T-helper 2 cell (primary cell): ENCODE measurements at places on chromosomes 5 and 9.

- no peak for DNase-seq
Measured at GRCh38 chr5:123681061-123681460, 169.1 kb downstream of the CSNK1G3 start.

DNA sequence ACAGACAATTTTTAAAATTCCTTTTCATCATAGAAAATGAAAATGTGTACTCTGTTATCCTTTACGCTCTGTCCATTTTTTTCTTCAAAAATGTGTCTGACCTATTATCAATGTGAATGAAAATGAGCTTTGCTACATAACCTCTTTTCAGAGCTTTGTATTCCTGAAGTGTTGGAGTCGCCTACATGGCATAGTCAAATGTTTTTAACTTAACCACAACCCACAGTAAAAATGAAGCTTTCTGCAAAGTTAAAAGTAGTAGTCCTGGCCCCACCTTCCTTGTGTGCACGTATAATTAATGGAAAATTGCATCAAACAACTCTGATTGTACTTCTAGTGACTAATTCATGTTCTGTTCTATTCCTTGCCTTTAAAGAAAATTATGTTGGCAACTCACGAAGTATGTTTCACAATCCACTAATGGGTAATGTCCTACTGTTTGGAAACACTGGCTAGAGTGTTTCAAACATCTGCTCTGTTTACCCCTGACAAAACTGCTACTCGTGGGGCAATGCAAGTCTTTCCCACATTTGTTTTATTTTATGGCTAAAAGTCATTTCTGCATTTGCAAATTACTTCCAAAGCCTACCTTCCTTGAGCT lies 18.6 kb upstream of the PSAT1 start:
- DNase-seq = no peak

- no peak for DNase-seq
Measured at GRCh38 chr9:112752334-112753125, 2.0 kb downstream of the SNX30 start.

- no peak for DNase-seq
Measured at GRCh38 chr9:36659500-36659899, 86.8 kb downstream of the MELK start.

- DNase-seq = peak; percentile 47
Measured at GRCh38 chr9:101530076-101530711, 3.5 kb upstream of the RNF20 start.

DNA sequence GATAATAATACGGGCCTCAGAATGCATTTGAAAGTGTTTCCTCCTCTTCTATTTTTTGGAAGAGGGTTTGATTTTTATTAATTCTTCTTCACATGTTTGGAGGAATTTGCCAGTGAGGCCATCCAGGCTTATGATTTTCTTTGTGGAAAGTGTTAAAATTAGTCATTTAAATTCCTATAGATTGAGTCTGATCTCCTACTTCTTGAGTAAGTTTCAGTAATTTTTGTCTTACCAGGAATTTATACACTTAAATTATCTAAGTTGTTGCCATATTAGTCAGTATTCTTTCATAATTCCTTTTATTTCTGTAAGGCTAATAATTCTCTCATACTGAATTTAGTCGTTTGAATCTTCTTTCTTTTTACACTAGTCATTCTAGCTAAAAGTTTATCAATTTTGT lies 25.2 kb upstream of the HAPLN1 start:
- no peak for DNase-seq

- no peak for DNase-seq
Measured at GRCh38 chr5:113463032-113463431, 25.2 kb downstream of the MCC start.

GRCh38 chr5:34682926-34683623 lies 26.9 kb downstream of the RAI14 start:
- no peak for DNase-seq

GRCh38 chr5:120361941-120362340 lies 102.2 kb upstream of the PRR16 start:
- DNase-seq = no peak

DNA sequence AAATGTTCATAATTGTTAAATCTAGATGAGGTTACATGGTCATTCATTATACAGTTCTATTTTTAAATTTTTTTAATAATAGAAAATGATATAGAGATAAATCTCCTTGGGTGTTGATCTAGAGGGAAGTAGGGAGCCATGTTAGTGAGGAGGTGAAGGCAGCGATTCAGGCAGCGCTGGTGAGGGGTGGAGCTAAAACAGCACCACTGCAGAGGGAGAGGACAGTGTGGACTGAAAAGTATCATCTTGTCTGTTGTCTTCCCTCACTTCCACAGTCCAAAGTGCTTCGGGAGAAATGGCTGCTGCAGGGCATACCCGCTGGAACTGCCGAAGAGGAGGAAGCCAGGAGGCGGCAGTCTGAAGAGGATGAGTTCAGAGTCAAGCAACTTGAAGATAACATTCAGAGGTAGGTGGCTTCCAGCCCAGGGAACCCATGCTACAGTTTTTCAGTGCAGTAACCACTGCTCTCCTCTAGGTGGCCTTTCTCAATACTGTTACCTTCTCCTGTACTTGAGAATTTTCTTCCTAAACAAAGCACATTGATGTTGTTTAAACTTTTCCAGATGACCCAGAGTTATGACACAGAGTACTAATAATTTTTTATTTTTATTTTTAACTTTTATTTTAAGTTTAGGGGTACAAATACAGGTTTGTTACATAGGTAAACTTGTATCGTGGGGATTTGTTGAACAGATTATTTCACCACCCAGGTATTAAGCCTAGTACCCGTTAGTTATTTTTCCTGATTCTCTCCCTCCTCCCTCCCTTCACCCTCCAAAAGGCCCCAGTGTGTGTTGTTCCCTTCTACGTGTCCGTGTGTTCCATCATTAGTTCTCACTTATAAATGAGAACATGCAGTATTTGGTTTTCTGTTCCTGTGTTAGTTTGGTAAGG lies 100.5 kb downstream of the PALM2AKAP2 start:
- no peak for DNase-seq

- no peak for DNase-seq
Measured at GRCh38 chr9:118222375-118222774, 518.2 kb downstream of the TLR4 start.

DNA sequence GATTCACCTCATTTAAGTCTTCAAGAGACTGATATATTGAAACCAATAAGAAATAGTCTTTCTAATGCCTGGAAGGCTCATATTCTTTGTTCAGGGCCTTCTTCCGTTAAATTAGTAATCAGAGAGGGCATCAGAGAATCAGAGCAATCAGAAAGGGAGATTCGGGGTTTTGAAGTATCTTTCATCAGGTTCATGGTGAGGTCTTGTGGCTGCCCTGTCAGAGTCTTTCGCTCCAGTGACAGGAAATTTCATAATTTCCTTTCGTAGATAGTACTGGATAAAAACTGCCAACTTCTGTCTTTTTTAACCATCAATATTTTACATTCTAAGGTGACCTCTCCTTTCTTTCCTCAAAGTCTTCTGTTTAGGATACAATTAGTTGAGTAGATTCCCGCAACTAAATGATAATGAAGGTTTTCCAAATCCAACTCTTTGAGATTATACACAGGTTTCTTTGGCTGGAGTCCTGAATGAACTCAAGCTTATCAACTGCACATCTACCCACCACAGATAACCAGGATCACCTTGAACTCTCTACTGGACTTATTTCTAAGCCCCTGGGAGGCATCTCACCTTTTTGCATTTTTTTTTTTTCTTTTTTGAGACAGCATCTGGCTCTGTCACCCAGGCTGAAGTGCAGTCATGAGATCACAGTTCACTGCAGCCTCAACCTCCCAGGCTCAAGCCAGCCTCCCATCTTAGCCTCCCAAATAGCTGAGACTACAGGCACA lies 5.5 kb downstream of the IL31RA start:
- no peak for DNase-seq

- no peak for DNase-seq
Measured at GRCh38 chr9:7239708-7240107, 481.9 kb downstream of the KDM4C start.

GRCh38 chr9:78614892-78615291 lies 318.0 kb downstream of the PSAT1 start:
- no peak for DNase-seq

GRCh38 chr5:9545136-9545991 lies 511 bp downstream of the SEMA5A start:
- no peak for DNase-seq

DNA sequence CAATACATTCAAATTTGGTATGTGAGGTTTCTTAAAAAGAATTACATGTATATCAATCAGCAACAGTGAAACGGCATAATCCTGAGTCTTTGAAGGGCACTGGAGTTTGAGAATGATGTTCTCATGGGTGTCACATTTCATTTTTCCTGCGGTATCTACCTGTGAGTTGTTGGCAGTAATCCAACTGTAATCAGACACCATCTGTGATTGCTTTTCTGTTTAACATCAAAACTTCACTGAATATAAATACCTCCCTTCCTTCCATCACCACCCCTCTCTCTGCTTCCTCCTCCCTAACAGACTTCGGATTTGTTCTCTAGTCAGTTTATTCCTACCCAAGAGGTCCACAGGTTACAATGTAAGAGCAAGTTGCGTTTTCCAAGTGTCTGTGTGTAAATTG lies 275.2 kb upstream of the PCSK5 start:
- no peak for DNase-seq

GRCh38 chr9:77598991-77599390 lies 49.1 kb downstream of the GNA14 start:
- DNase-seq = no peak

GRCh38 chr9:133420392-133420827 lies 1.8 kb upstream of the ADAMTS13 start:
- no peak for DNase-seq

DNA sequence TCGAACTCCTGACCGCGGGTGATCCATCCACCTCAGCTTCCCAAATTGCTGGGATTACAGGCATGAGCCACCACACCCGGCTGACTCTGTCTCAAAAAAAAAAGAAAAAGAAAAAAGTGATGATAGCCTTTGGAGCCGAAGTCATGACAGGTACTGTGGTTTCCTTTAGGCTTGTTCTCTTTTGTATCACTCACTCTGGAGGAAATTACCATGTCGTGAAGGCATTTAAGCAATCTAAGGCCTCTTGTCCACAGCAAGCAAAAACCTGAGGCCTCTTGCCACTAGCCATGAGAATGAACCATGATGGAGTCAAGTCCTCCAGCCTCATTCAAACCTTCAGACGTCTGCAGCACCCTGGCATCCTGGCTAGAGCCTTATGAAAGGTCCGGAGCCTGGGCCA lies 286.1 kb downstream of the RAB3C start:
- DNase-seq = no peak

DNA sequence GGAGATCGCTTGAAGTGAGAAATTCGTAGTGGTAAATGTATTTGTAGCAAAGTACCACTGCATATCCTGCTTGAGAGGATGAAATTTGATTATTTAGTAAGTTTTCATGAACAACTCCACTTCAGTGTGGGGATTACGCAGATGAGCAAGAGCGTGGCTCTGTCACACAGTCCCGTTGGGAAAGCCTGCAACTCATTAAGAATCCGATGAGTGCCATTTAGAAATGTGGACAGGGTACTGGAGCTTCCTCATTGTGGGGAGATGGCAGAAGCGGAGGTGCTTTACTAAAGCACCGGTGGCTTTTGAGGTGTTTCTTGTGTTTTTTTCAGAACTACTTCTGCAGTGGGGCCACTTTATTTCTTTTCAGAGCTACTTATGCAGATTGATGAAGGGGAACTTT lies 1.4 kb downstream of the TJP2 start:
- no peak for DNase-seq

DNA sequence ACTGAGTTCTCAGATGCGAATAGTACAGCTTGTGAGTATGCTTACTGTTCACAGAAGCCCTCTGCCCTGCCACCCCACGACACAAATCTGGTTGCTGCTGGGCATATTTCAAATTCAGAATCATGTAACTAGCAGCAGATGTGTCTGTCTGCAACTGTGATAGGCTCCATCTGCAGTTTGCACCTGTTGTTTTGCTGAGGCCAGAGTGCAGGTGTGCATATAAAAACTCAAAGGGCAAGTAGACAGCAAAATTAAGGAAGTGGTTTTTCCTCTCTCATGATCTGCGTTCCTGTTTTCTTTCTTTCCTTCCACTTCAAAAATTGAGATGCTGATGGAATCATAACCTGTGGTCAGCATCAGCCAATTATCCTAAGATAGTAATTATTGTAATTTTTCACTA lies 1000.5 kb downstream of the PTPRD start:
- no peak for DNase-seq

- no peak for DNase-seq
Measured at GRCh38 chr9:89433826-89434225, 64.1 kb downstream of the SEMA4D start.

DNA sequence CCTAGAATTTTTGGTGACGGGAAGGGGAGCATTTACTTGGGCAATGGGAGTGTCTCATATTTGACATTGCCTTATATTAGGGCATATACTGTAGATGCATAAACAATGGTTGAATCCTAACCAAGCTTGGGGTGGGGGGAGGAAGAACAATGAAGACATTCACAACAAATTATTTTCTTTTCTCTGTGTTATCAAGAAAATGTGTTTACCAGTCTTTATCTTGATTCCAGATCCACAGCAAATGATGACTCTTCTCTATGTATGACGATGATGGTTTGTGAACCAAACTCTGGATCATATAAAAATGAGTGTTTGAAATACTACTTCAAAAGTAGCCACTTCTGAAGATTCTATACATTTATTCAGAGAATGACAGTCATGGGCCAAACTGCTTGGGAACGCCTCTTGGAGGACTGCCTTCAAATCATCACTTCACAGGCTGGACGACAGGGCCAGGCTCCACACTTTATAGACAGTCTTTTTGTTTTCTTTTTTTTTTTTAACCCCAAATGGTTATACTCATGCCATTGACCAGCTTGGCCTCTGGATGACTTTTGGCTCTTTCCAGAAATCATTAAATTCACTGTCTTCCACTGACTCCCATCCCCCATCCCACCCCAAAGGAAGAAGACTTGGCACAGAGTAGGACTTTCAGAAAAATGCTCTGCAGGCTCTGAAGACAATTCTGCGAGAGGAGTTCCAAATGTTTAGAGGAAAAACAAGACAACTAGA lies 123.8 kb upstream of the LIFR start:
- no peak for DNase-seq

DNA sequence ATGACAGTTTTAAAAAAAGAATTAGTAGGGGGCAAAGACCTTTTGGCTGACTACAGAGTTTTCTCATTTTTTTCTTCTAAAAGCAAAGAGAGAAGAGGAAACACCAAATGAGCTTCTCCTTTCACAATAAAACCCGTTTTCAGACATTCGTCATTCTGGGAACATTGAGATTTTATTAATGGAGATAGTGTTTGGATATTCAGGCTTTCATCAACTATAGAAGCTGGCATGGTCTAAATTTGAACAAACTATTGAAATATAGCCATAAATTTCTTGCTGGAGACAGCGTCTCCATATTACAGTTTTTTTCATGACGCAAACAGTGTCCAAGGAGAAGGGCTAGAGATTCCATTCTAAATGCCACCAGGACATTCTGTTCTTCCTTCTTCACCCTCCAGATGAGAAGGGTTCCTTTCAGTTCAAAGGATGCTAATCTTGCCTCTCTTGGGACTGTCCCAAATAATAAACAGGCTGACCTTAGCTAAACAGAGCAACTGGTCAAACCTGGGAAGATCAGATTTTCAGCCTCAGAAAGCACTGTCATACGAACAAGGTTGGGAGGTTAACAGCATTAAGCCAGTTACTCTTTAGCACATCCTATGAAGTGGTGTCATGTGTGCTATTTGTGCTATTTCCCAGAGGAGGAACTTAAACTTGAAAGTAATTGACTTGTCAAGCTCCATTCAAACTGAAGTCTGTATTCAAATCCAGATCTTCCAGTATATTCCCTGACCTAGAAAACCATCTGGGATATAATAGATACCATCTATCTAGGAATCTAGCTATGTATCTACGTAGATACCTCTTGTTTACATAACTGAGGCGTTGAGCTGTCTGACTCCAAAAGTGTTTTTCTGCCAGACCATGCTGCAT lies 125.6 kb downstream of the LPAR1 start:
- DNase-seq = no peak
